ENCODE measurements at places on chromosomes 7 and 10.

GRCh38 chr10:43926875-43927406, 278.3 kb upstream of the ZNF32 start:
- no peak for DNase-seq

- no peak for DNase-seq
These were observed 2.1 kb downstream of the CADPS2 start for GRCh38 chr7:122884186-122884585.

DNA sequence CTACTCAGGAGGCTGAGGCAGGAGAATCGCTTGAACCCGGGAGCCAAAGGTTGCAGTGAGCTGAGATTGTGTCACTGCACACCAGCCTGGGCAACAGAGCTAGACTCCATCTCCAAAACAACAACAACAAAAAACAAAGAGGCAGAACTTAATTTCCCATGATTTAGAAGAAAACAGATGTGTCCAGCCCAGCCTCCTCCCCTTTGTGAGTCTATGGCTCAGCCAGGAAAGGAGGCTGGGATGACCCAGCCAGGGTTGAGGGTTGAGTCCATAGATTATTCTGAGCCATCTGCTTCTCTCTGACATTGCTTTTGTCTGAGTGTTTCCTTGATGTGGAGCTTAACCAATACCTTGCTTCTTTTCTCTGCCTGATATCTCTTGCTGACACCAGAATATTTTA, 994.1 kb downstream of the TYW1 start:
- no peak for DNase-seq

GRCh38 chr7:13933091-13933490, 56.4 kb downstream of the ETV1 start:
- no peak for DNase-seq

DNA sequence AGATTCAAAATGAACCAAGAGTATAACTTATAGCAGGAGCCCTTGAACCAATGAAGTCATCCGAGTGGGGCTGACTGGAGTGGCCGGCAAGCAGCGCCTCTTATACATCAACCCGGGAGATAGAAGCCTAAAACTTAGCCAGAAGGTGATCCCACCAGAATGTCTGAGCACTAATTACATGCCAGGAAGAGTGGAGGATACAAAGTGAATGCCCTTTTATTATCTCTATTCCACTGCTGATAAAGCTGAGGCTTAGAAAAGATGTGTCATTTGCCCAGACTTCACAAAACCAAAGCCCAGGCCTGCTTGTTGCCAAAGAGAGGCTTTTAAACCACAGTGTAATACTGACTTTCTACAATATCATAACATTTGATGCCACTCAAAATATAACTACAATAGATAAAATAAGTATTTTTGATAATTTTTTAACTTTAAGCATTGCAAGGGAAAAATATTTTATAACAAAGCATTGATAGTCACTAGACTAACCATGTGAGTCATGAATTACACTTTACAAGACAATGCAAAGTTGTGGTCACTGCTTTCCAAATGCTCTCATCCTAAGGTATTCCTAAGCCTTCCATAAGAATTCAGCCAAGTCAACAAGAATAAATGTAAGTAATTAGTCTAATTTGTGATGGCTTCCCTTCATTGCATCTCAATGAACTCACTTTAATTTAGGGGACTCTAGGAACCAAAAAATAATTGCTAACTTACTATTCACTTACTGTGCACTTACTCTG, 58.6 kb upstream of the ARID5B start:
- DNase-seq: no peak

DNA sequence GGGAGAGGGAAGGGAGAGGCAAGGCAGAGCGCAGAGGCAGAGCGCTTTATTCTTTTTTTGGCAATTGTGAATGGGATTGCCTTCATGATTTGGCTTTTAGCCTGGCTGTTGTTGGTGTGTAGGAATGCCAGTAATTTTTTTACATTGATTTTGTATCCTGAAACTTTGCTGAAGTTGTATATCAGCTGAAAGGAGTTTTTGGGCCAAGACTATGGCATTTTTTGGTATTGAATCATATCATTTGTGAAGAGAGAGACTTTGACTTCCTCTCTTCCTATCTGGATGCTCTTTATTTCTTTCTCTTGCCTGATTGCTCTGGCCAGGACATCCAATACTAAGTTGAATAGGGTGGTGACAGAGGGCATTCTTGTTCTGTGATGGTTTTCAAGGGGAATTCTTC, 291.3 kb downstream of the REEP3 start:
- DNase-seq: no peak

DNA sequence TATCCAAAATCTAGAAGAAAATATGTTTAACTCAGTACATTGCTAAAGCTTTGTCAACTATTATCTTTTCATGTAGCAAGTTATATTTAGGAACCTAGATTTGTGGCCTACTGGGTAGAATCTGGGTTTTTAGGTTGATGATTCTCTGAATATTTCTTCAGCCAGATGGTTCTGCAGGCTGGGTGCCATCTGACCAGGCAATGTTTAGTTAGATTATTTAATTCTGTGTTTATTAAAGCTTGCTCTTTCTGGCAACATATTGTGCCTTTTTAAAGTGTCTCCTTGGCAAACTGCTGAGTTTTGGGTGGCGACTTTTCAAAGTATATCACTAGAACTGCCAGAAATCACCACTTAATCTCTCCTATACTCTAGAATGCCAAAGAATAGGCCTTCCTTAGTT, 114.1 kb downstream of the LHFPL3 start:
- peak; percentile 54 for DNase-seq

GRCh38 chr10:69389827-69390490, 26.8 kb downstream of the TACR2 start:
- no peak for DNase-seq

DNA sequence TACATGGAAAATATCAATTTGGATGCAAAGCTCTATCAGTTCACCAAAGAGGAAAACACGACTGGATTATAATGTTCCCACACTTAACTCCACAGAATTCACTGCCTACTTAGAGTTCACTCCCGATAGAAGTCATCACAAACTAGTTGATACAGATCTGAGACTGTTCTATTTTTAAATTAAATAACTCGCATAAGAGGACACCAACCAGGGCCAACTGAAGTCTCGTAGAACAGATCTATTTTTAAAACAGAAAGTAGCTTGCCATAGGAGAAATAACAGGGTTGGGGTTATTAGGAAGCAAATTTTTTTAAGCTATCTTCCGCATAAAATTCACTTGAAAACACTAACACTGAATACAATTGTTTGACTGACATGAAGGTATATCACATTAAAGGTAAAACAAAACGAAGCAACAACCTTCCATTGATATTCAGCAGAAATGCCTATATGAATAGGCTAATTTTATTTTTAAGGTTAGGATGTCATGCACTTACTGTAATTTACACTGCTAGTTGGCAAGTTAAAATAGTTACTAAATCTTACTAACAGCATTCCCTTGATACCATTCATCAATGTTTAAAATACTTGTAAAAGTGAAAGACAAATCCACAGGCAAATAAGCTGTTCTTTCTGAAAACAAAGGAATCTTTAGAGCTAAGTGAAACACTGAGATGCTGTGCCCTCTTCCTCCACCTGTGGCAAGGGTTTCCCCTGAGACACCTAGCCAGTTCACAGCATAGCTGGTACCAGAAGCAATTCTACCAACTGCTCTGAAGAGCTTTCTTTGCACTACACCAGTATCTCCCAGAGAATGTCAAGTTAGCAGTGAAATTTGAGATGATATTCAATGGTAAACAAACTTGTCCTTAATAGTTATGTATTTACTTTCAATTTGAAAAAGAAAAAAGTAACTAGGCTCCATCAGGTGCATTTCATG, 186.7 kb upstream of the ANK3 start:
- no peak for DNase-seq

GRCh38 chr7:116542618-116543017, 17.8 kb downstream of the CAV1 start:
- DNase-seq: no peak

DNA sequence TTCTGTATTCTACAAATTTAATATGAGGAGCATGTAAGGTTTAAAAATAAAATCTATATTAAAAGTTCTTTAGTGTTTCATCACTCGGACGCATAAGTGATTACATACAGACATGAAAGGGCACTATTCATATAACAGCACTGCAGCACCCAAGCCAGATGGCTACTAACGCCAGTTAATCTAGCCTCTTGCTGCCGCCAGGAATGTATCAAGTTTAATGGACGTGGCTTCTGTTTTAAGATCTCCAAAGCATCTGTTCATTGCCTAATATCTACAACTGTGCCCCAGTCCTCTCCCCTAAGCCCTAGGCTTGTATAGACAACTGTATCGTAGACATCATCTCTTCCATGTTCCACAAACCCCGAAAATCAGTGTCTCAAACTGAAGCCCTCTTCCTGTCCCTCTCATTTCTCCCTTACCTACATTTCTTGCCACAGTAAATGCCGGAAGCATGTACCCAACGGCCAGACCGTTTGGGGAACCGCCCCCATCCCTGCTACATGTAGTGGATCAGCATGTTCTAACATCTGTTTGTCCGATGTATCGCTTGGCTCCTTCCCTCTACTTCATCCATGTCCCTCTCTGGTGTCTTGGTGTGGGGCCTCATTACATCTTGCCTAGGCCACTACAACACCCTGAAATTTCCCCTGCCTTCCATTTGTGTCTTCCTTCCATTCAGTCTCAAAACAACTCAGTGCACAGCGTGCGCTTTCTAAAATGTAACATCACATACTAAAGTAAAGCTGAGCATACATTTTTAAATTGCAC, 147.5 kb upstream of the RSU1 start:
- DNase-seq: no peak

DNA sequence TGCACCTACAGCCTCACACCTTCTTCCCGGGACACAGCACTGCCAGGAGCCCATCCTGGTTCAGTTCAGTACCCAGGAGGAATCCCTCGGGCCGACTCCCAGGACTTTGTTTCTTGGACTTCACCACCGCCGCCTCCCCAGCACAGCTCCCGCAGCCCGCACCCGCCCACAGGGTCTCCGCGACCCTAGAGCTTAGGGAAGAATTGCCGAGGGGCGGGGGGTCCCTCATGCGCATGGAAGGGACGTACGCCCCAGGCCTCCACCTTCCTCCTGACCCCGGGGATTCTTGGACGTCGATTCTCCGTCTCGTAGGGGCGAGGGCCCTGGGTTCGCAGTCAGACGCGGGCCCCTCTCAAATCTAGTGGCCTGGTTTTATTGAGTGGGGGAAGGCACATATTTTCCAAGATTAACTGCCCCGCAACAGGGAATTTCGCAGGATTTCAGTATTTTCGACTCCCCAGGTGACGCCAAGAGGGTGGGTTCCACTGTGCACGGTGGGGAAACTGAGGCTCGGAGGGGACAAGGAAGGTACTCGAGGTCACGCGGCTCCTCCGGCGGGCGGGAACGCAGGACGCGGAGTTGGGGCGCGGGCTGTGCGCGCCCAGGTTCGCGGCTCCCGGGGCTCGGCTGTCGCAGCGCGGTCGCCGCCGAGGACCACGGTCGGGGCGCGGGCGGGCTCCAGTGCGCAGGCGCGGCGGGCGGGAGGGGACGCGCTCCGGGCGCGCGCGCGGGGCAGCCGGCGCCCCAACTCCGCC, at the start of gene ADCY1:
TSS of gene ADCY1 (plus strand) at position 708 of the 755 bp plus-strand sequence. CDS start 176 bp downstream, outside the sequence.
- DNase-seq: no peak

GRCh38 chr7:91383053-91383904, 119.0 kb downstream of the FZD1 start:
- DNase-seq: no peak

DNA sequence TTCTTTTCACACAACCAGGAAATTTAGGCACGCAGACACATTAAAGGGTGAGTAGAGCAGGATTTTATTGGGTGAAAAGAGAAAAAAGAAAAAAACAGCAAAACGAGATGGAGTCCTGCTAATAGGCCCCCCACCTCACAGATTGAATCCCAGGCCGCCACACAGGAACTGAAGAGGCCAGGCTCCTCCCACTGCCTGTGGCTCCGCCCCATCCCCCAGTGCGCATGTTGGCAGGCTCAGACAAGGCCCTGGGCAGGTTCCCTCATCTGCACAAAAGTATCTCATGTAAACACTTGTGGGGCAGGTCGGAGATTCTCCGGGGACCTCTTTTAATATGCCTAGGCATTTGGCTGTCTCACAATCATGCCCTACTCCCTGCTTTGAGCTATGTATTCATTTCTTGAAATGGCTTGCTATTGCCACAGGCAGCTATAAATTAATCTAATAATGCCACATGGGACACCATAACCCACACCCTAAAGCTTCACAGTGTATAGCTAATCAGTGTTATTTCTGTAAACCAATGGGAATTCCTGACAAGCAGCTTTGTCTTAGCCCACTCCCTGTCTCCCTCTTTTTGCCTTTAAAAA, 76.2 kb upstream of the KIF5B start:
- DNase-seq: no peak

- DNase-seq: no peak
These were observed 147.5 kb downstream of the SLC16A9 start for GRCh38 chr10:59562126-59562525.

DNA sequence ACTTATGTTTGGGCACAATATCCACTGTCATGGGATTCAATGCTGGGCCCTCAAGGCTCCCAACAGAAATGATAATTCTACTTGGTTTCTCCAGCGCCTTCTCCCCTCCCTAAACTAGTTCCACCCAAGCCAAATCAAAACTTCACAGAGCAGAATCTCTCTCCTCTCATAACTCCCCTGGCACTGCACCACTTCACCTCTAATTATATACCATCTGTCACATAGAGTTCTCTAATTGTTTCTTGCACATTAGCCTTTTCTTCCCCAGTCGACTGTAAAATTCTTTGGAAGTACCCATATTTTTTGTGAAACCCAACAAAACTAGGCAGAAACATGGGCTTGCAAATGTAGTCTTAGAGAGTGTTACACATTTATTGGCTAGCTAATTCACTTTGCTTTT, 8.1 kb downstream of the SGMS1 start:
- no peak for DNase-seq

DNA sequence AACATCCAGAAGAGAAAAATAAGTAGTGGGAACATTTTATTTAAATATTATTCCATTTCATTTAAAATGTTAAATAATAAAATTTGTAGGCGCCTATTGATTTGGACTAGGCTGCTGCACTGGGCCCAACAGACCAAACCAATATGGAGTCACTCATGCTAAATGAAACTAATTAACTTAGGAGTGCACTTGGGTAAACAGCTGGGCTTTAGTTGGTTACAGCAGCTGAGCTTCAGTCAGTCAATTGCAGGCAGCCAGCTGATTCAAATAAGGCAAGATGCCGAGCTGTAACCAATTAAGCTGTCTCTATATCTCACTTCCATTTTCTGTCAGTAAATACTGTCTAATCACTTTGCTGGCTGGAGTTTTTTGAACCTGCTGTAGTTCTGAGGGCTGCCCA, 102.1 kb upstream of the WDR11 start:
- DNase-seq: no peak

GRCh38 chr7:130087364-130087763, 17.0 kb downstream of the KLHDC10 start:
- DNase-seq: no peak

GRCh38 chr7:710161-710560, 16.3 kb upstream of the DNAAF5 start:
- no peak for DNase-seq

DNA sequence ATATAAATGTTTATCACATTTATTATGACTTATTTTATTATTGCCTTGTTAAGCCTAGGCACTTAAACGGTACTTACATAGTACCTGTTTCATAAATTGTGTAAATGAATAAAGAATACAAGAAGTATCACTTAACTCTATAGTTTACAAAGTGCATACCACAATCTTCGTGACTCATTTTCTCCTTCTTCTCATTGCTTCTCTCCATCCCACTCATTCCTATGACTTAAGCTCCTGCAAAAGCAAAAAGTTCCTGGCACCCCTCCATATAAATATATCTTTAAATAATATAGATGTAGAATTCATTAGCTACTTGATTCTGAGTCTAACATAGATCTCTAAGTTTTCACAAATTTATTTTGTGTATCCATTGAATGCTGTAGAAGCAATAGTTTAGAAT, 1382.0 kb upstream of the CELF2 start:
- no peak for DNase-seq

All from cerebellar nuclear complex (tissue), 1 donor.